ENCODE measurements at places on chromosomes 3 and 15.

GRCh38 chr3:157418104-157418503 lies 18.5 kb upstream of the PTX3 start:
- DNase-seq: no peak

- no peak for DNase-seq
Measured at GRCh38 chr3:189622629-189623028, 8.6 kb upstream of the TP63 start.

DNA sequence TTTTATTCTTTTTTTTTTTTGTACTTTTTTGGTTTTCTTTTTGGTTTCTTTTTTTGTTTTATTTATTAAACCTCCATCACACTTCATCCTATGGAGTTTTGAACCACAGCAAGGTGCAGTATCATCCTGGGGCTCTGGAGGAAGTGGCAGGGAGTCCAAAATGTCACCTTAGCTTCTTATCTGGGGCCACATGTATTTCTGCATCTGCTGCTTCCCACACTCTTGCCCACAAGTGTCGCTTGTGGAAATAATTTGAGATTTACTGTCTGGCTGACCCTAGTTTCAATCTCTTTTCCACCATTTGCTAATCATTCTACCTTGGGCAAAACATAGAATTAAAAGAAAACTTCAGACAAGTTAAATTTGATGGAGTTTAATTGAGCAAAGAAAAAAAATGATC lies 6.4 kb downstream of the OPA1 start:
- DNase-seq: no peak

- no peak for DNase-seq
Measured at GRCh38 chr15:29045717-29046116, 159.9 kb downstream of the APBA2 start.

DNA sequence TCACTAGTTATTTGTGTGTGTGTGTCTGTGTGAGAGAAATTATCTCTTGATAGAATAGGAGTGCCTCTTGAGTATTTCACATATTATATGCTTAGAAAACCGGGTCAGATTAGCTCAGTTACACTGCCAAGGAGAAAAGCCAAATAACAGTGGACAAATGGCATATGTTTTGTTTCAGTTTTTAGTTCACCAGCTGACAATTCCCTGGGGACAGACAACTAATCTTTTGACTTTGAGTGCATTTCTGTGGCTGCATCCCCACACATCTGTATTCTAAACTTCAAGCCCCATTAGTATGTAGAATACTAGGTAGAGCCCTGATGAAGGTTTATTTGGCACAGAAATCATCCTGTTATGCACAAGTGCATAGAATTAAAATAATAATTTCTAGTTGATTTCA lies 227.7 kb upstream of the CNTN3 start:
- no peak for DNase-seq

DNA sequence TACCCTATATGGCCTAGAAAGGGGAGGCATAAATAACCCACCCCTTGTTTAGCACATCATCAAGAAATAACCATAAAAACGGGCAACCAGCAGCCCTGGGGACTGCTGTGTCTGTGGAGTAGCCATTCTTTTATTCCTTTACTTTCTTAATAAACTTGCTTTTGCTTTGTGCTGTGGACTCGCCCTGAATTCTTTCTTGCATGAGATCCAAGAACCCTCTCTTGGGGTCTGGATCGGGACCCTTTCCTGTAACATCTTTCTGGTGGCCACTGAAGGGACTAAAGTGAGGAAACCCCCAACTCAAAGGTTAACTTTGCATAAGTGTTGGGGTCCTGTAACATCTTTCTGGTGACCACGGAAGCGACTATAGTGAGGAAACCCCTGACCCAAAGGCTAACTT lies 15.7 kb upstream of the HHATL start:
- no peak for DNase-seq

GRCh38 chr3:134190250-134190649 lies 60.4 kb downstream of the RYK start:
- no peak for DNase-seq

DNA sequence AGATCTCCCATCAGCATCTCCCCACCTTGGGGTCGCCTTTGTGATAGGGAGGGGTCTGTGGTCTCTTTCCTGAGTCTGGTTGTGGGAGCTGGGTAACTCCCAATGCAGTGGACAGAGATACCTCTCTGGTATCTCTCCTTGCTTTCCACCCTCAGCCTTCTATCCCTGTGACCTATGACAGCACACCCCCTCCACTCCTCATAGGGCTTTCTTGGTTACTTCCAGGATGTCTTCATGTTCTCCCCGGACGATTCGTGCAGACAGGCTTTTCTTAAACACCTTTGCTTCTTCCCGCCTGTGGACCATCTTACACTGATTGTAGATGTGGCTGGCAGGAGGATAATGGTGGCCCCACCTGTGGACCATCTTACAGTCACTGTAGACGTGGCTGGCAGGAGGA lies 14.2 kb upstream of the NRROS start:
- DNase-seq: no peak

DNA sequence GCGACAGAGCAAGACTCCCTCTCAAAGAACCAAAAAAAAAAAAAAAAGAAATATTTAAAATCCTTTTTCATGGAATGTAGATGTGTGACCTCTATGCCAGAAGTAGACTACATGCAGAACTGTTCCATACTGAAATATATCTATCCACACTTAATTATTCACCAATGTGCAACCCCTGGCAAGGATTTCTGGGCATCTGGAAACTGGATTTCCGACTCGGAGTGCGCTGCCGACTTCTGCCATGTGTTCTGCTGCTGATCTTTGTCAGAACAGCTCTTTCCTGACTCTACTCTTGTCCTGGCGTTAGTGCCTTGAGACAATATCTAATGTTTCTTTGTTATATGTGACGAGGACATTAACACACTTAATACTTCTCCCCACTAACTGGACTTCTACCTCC lies 11.7 kb downstream of the LIPH start:
- no peak for DNase-seq
